Right ventricle myocardium superior (tissue), 1 donor: ENCODE measurements at places on chromosomes 5 and 9. TPM values are rescaled to one million over a fixed set of nuclear protein-coding genes. Genes with fewer than 3 reads are reported as not detected.

The RLN2 gene
- total RNA-seq, result not detected

The INSL6 gene
- total RNA-seq, result not detected

DNA sequence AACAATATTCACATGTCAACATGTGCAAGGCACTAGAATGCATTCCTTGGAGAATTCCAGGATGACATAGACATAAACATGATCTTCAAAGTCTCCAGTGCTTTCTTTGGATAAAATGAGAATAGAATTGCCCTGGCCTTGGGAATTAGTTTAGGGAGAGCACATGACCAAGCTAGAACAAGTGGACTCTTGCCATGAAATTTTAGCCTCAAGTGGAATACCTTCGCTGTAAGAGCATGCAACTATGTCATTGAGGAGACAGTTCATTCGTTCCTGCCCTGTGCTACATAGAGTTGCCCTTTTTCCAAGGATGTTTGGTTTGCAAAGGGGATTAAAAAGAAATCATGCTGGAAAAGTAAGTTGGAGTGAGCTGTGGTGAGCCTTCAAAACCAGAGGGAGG, 42.7 kb downstream of the ZFAND5 start:
- DNase-seq, result no peak

The SCGB3A2 gene
- total RNA-seq, result not detected

- DNase-seq, result no peak
Measured at GRCh38 chr9:99030092-99030511, 74.8 kb upstream of the TGFBR1 start.

GRCh38 chr9:18006591-18006990, 427.7 kb downstream of the SH3GL2 start:
- DNase-seq, result no peak

- no peak for DNase-seq
Measured at GRCh38 chr5:138033386-138033808, 518 bp upstream of the FAM13B start.

The WNT8A gene
- not detected for total RNA-seq

DNA sequence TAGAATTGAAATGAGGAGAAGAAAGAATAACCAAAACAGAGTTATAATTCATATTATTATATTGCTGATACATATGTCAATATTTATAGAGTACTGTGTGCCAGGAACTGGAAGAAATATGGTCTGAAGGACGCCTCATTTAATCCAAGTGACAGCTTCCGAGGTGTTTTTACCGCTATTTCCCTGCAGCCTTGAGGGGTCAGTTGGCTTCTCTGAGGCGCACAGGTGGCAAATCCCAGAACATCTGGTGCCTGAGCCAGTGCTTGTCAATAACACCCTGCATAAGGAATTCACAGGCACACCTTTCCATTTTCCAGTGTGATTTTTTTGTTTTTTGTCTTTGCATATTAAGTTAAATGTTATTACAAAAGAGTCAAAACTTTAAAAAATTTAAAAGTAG, 43.3 kb upstream of the CTSL start:
- DNase-seq, result no peak

DNA sequence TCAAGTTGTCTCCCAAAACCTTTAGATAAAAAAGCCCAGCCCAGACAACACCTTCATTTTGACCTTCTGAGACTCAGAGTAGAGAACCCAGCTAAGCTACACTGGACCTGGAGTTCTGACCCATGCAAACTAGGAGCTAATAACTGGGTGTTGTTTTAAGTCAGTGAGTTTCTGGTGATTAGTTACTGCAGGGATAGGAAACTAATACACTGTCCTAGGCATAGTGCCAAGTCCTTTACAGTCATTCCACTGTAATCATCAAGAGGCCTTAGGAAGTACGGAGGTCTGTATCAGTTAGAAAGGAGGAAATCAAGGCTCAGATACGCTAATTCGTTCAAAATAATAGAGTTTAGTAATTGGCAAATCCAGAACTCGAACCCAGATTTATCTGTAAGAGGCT, 197.9 kb downstream of the KCTD16 start:
- DNase-seq, result no peak

DNA sequence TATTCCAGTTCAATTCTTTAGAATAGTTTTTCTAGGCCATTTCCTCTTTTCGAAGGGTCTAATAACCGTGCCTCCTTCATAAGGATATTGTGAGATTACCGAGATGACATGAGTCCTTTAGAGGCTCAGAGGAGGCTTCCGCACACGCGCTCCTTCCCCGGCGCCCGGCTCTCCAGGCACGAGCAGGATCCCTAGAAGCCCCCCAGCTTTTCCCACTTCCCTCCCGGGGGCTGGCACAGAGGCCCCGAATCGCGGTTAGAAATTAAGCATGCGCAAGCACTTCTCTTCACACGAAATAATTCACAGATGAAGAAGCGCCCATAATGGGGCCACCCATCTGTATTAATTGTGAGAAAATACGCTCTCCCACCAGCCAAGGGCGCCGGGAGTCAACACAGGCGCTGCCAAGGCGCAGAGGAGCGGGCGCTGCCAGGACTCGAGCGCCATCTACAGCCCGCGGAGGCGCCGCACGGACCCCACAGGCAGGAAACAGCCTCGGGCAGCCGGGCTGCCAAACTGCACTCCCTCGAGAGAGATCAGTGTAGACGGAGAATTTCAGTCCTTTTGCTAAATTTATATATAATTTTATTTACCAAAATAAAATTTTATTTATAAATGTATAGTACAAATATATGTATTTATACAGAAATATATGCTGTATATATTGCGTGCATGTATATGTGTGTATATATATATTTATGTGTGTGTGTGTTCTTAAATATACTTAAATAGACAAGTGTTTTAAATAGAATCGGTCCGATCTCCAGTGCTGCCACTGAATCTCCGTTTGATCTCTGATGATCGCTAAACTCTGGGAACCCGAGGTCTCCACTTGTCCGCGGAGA, 258.1 kb upstream of the NFIL3 start:
- DNase-seq, result peak; percentile 86

DNA sequence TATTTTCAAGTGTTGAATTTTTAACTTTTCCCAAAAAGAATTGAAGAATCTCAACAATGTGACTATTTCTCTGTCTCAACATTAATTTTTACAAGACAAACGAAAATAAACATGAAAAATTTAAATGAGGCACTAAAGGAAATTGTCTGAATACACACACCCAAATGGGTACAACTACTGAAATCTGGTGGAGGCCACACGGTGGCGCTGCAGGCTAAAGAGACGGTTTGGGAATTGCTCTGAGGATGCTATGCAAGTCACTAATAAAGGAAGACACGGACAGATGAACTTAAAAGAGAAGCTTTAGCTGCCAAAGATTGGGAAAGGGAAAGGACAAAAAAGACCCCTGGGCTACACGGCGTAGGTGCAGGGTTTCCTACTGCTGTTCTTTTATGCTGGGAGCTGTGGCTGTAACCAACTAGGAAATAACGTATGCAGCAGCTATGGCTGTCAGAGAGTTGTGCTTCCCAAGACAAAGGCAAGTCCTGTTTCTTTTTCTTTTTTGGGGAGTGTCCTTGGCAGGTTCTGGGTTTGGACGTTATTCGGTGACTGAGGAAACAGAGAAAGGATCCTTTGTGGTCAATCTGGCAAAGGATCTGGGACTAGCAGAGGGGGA, at the start of gene PCDHB10:
Gene PCDHB10, plus strand, starts transcription at position 244 of the 616 bp plus-strand sequence. Its CDS starts 200 bp downstream, at position 444.
- no peak for DNase-seq

The WDR31 gene
- 13.8 TPM for total RNA-seq

DNA sequence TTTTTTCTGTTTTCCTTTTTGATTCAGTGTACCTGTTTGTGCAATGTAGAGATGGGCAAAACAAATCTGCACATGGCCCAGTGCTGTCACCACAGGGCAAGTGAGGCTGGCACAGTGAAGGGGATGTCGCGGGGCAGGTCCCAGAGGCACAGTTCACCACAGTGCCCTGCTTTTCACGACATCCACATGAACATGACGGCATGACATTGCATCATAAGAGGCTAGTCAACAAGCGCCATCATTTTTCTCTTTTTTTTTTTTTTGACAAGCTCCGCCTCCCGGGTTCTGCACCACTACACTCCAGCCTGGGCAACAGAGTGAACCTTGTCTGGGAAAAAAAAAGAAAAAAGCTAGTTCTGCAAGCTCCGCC, 42.9 kb upstream of the VDAC1 start:
- DNase-seq, result no peak

The ZNF300 gene
- 0.54 TPM for total RNA-seq

- DNase-seq, result no peak
Measured at GRCh38 chr9:135910757-135911156, 3.4 kb upstream of the CAMSAP1 start.

GRCh38 chr9:32841314-32841713, 58.0 kb downstream of the TMEM215 start:
- no peak for DNase-seq

DNA sequence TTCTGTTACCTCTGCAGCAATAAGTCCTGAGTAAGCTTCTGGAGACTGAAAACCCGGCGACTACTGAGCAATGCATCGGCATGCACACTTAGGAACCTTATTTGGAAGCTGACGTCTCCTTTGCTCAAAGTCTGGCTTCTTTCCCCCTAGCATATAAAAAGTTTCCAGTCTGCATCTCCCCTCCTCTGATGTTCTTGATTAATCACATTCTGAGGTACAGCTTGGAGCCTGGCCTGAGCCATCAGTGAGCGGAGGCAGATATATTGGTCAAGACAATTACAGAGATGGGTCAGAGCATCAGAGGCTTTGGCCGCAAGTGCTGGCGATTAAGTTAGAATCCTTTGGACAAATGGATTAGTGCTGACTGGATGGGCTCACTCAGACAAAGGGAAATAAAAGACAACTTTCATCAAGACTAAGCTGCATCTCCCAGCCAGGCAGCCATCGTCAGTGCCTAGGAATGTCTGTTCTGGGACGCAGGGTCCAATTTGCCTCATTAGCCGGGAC, 140.7 kb downstream of the MTX3 start:
- no peak for DNase-seq
